ENCODE measurements at places on chromosomes 7 and 10. TPM values are rescaled to one million over a fixed set of nuclear protein-coding genes. Genes with fewer than 3 reads are reported as not detected.

- DNase-seq, result no peak
Measured at GRCh38 chr7:100176096-100177044, 811 bp downstream of the GPC2 start.

DNA sequence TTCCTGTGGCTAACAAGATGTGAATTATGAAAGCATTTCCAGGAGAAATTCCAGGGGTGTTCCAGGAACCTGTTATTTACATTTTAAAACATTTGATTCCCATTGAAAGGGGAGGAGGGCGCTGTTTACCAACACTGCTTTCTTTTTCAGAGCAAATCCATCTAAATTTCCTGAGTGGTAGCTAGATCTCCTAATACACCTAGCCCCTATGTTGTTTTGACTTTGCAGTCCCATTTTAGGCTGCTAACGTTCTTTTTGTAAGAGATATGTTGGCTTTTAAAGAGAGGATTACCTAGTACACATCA lies 130.8 kb downstream of the TCF7L2 start:
- no peak for DNase-seq

GRCh38 chr7:86825264-86825663 lies 181.6 kb downstream of the GRM3 start:
- no peak for DNase-seq

GRCh38 chr10:1650542-1651269 lies 86.6 kb downstream of the ADARB2 start:
- DNase-seq, result no peak

TRIM4 gene
- not detected for total RNA-seq

GRCh38 chr7:118517275-118517674 lies 292.8 kb downstream of the ANKRD7 start:
- no peak for DNase-seq

GRCh38 chr7:16660702-16661464 lies 14.9 kb downstream of the BZW2 start:
- DNase-seq, result no peak

DNA sequence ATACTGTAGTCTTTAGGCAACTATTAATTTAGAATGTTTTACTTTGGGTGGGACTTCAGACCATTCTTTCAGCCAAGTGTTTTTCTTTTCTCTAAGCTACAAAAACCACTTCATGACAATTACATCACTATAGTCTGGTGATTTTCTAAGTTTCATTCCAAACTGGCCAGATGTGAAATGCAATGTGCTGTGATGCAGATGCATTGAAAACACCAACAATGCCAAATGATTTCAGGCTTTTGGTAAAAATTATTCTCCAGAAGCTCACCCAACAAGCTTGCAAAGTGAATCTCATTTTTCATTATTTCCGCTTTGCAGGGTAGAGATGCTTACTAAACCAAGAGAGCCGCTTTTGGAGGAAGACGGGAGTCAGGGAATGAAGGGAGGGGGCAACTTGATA lies 118.4 kb upstream of the ANK3 start:
- no peak for DNase-seq

DNA sequence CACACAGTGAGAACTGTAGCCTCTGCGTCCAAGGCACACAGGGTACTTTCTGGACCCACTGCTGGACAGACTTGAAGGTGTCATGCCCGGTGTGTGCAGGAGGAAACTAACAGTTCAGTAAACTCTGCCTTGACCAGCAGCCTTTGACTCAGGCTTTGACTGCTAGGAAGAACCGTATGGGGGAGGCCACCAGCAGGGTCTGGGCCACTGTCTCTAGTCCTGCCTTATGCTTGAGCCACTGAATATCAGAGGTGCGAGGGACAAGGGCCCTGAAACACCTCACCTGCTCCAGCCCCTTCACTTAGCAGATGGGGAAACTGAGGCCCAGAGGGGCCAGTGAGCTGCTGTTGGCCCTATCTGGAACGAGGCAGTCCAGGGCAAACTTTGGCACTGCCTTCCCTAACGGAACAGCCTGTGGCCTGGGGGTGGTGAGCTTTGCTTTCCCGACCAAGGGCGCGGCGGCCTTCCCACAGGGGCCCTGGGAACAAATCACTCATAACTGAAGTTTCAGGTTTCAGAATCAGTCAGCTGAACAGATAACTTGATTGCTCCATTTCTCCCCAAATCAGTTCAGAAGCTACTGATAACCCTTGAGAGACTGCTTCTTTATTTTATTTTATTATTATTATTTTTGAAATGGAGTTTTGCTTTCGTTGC lies 130.0 kb downstream of the FAM53B start:
- no peak for DNase-seq

All from SK-MEL-5 (cell line).